ENCODE measurements at places on chromosomes 5 and 9.

DNA sequence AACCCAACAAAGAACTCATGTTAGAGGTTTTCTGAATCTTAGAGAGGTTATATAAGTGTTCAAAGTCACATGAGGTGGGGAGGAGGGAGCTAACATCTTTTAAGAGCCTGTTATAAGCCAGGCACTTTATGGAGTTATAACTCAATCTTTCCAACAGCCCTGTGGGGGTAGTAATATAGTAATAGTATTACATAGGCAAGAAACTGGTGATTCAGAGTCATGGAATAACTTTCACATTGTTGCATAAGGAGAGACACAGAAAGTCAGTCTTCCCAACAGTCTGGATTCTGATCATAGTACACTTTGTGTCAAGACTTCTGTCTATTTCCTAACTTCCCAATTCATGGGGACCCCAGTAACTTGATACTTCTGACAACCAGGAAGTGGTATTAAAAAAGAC is 89.2 kb downstream of the ACER2 start:
- DNase-seq = no peak

- DNase-seq = no peak
These were observed 226.0 kb upstream of the ANKH start for GRCh38 chr5:15097552-15097951.

- DNase-seq = no peak
These were observed 308.9 kb downstream of the DTWD2 start for GRCh38 chr5:118679264-118679940.

DNA sequence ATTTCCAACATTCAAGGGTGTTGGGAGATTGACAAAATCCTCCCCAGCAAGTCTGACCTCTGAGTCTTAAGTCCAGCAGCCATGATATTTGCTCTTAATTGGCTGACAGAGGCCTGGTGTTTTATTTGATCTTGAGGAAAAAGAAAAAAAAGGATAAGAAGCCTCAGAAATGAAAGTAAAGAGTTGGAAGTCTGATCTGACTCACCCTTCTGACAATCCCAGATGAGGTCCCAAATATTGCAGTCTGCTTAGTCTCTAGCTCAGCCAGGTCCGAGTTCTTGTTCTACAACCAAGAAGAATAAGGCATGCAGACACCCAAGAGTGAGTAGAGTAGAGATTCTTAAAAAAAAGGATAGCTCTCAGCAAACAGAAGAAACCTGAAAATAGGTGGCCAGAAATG is 632.5 kb upstream of the ST8SIA4 start:
- DNase-seq = no peak

GRCh38 chr5:131224387-131225201 is 39.3 kb upstream of the CDC42SE2 start:
- DNase-seq = no peak

GRCh38 chr5:112308608-112309007 is 110.5 kb downstream of the EPB41L4A start:
- DNase-seq = no peak

DNA sequence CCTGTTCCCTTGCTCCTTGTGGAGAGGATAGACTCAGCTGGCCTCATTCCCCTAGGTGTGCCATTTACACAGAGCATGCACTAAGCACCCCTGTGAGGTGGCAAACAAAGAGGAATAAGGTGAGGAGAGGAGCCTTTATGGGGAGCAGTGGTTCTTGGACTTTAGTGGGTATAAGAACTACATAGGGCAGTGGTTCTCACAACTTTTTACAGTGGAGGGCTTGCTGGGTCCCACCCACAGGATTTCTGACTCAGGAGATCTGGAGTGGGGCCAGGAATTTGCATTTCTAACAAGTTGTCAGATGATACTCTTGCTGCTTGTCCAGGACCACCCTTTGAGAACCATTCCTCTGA is 42.0 kb downstream of the CSF1R start:
- no peak for DNase-seq

- no peak for DNase-seq
These were observed 163.7 kb downstream of the ALDH1A1 start for GRCh38 chr9:72788966-72789735.

- DNase-seq = peak; percentile 13
These were observed 1.9 kb downstream of the FBXO10 start for GRCh38 chr9:37574241-37574721.

- DNase-seq = no peak
These were observed 42.5 kb downstream of the MAP1B start for GRCh38 chr5:72149742-72150141.

DNA sequence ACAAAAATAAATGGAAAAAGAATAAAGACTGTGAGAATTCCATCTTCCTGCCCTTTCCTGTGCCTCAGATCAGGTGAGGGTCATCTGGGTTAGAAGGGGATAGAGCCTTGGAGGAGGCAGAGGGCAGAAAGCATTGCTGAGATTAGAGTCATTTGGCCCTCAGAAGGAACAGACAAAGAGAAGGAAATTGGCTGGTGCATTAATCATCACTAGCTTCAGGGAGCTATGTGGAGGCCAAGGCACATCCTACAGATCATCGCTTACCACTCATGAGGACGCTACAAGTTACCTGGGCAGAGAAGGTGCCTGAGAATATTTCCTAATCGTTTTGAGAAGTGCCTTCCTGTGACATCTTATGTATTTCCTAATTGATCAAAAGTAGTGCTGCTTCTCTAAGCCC is 74.5 kb downstream of the C7 start:
- no peak for DNase-seq

GRCh38 chr9:88060746-88061145 is 77.5 kb downstream of the SPATA31C2 start:
- no peak for DNase-seq

- no peak for DNase-seq
These were observed 201.3 kb downstream of the MPDZ start for GRCh38 chr9:13078164-13078563.

GRCh38 chr9:84823421-84824271 is 154.1 kb downstream of the NTRK2 start:
- no peak for DNase-seq

DNA sequence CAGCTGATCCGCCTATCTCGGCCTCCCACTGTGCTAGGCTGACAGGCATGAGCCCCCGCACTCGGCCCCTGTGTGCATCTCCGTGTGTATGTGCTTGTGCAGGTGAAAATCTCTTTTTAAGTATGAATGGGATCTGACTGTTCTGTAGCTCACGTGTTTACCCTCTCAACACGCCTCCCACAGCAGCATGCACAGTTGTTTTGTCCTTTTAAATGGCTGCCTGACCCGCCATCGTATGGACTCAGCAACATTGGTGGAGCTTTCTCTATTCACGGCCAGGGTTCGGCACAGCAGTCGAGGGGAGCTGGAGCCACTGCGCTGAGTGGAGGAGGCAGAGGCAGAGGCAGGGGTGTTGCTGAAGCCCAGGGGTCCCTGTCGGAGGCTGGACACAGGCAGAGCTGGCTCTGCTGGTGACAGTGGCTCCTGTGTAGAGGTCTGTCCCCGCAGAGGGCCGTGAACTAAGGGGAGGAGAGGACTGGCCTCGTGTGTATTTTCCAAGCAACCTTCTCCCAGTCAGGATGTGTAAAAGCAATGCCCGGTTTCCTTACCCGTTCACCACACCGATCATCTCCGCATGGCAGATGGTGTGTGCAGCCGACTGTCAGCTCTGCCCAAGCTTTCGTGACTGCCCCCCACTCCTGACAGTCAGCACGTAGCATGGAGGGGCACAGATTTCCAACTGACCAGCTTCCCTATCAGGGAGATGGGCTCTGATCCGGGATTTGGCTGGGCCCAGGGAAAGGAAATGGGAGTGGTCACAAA is 37.3 kb downstream of the MRPL36 start:
- no peak for DNase-seq

GRCh38 chr9:89792189-89793123 is 187.6 kb downstream of the GADD45G start:
- DNase-seq = no peak

- no peak for DNase-seq
These were observed 193.0 kb downstream of the SPOCK1 start for GRCh38 chr5:137305971-137306602.

GRCh38 chr9:79817438-79818004 is 245.8 kb downstream of the TLE4 start:
- DNase-seq = peak; percentile 14

GRCh38 chr5:10831419-10831818 is 70.4 kb upstream of the DAP start:
- DNase-seq = no peak

DNA sequence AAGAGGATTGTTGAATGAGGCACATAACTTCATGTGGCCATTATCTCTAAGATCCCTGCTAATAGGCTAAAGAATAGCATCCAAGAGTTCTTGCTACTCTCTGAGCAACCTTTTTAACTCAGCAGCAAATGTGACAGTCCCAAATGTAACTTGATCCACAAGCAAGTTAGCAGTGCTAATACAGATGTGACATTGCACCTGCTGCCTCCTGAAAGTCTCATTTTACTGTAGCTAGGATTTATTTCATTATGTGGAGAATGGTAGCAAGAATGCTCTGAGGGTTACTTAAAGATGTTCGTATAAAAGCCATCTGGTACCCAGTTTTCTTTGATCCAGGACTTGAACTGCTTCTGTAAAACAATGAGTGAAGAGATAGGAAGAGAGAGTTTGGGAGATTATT is 45.8 kb downstream of the CDH10 start:
- DNase-seq = no peak

DNA sequence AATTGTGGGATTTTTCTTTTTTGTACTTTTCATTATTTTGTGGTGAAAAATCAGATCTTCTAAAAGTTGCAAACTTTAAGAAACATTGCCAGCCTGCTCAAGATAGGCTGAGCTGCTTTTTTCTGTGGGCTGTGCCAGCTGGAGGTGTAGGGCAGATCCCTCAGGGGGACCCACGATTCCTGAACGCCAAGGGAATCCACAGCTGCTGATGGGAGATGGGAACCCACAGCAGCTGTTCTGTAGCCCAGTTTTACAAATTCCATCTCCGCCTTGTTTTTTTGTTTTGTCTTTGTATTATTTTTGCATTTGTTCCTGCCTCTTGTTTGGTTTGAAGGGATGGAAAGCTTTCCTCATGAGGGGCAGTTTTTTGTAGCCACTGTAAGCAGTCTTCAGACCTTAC is 91.0 kb downstream of the WWC1 start:
- DNase-seq = no peak

- no peak for DNase-seq
These were observed 247.0 kb downstream of the TRPM3 start for GRCh38 chr9:70874451-70874850.

DNA sequence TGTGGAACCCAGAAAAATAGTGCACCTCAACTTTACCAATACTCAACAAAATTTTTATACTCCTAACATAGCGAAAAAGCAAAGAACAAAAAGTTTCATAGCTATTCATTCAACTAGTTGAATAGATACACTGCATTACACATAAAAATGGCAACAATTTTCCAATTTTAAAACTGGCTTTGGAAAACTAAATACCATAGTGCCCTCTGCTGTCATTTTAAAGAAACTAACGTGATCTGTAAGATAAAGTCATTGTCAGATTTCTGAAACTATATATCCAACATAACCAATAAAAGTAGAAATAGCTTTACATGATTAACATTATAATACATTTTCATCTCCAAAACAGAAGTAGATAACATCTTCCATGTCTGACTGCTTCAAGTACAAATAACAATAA is 31.6 kb downstream of the DTWD2 start:
- no peak for DNase-seq

- DNase-seq = no peak
These were observed 237.5 kb downstream of the AP3B1 start for GRCh38 chr5:78056901-78057514.

DNA sequence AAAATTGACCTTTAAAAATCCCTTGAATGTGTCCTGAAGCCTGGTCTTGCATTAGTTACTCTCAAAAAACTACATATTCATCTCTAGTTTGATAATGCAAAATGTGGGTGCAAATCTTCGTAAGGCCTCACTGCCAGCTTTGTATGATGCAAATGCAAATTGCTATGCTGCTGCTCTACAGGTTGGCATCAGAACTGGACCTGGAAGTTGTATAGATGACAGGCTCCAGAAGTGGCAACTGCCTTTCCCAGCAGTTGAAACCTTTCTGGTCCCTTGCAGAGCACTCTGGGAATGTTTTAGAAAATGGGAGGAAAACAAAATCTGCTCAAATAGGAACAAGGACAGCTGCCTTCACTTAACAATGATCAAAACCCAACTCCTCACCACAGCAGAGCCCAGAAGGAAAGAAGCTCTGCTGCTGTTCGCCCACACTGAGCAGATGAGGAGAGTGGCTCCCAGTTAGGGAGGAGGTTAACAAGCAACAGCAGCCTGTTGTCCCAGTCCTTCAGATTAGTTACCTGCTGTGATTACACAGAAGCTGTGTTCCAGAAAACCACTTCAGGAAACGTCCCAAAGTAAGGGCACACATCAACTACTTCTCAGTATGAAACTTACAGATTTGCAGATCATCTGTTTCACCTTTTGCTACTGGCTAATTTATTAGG is 93.5 kb downstream of the PLPP1 start:
- DNase-seq = no peak

GRCh38 chr5:146344155-146345118 is 5.8 kb downstream of the POU4F3 start:
- DNase-seq = peak; percentile 41

DNA sequence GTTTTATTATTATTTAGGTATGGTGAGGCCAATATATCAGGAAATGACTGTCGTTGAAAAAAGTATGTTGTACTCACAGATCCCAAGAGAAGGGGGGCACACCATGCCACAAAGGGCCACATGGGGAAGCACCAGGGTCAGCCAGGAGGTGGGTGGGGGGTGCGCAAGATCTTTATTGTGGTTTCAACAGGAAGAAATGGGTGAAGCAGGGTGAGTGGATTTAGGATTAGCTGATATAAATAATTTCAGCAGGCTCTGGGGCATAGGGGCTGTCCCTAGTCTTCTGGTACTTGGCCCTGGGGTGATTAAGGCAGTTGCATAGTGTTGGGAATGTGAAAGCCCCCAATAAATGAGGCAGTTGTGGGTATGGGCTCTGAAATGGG is 8.6 kb downstream of the PDCD1LG2 start:
- DNase-seq = no peak

- no peak for DNase-seq
These were observed 2.2 kb upstream of the ZNF366 start for GRCh38 chr5:72509401-72509800.

DNA sequence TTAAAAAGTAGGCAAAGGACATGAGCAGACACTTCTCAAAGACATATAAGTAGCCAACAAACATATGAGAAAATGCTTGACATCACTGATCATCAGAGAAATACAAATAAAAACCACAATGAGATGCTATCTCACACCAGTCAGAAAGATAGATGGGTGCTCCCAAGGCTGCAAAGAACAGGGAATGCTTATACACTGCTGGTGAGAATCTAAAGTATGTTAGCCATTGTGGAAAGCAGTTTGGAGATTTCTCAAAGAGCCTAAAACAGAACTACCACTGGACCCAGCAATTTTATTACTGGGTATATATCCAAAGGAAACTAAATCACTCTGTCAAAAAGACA is 154.2 kb downstream of the NDUFS4 start:
- no peak for DNase-seq

Data from right kidney (tissue), 9 donors.